Thyroid gland (tissue), 4 donors: ENCODE measurements at places on chromosomes 11 and 22.

DNA sequence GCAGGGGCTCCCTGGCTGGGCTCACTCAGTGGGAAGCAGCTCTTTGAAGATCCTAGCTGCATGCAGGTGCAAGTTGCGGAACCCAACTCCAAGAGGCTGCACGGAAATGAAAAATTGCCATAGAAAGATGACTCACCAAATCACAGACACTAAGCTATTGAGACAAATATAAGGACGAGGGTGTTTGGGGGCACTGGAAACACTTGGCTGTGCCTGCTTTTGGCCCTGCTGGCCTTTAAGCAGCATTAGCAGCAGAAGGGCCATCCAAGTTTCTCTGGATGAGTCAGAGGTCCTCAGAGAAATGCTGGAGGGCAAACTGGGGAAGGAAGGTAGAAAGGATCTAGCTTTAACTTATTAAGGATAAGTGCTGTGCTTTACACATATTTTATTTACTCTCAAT is 282.3 kb downstream of the KIRREL3 start:
- no peak for DNase-seq
- no peak overlapping the region for H3K4me3 ChIP-seq
- H3K4me1 ChIP-seq, result no peaks in the 10 kb centered on the region
- no peaks in the 10 kb centered on the region for H3K36me3 ChIP-seq
- no peak overlapping the region for H3K27ac ChIP-seq

DNA sequence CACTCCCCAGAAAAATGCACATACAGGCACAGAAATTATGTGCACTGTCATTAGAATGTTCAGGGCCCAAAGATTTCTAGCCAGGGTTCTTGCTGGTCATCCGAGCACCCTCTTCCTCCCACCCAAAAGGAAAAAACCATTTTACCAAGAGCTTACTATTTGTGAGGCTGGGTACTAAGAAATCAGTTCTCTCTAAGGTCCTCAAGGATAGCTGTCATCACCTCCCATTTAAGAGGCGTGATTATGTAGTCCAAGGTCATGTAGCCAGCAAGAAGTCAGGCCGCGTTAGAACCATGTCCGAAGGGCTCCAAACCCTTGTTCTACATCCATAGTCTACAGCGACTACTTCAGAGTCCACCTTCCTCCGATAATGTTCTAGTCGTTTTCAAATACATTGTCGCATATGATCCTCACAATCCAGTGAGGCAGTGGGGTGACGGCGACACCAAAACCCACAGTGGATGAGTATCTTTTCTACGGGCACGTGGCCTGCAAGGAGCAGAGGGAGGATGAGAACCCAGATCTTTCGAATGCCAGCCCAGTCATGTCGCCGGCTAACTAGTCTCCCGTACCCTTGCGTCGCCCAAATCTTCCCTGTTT is 634 bp downstream of the TIMM8B start:
- no peak overlapping the region for H3K27ac ChIP-seq
- no peaks in the 10 kb centered on the region for H3K27me3 ChIP-seq
- peaks cover 49% of the 10 kb centered on the region for H3K36me3 ChIP-seq

DNA sequence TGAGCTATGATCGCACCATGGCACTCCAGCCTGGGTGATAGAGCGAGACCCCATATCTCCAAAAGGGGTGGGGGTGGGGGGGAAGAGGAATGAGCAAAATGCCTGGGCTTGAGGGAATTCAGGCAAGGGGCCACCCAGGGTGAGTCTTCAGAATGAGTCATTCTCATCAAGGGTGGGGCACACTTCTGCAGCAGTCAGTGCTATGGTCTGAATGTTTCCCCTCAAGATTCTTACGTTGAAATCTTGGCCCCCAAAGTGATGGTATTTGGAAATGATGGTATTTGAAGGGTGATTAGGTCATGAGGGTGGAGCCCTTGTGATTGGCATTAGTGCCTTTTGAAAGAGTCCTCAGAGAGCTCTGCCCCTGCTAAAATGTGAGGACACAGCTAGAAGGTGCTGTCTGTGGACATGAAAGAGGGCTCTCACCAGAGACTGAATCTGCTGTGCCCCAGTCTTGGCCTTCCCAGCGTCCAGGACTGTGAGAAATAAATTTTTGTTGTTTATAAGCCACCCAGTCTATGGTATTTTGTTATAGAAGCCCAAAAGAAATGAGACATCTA is 86.4 kb upstream of the THY1 start:
- no peak for DNase-seq
- H3K4me1 ChIP-seq, result no peaks in the 10 kb centered on the region
- H3K27me3 ChIP-seq, result no peaks in the 10 kb centered on the region
- H3K36me3 ChIP-seq, result no peaks in the 10 kb centered on the region
- no peak overlapping the region for H3K4me3 ChIP-seq

DNA sequence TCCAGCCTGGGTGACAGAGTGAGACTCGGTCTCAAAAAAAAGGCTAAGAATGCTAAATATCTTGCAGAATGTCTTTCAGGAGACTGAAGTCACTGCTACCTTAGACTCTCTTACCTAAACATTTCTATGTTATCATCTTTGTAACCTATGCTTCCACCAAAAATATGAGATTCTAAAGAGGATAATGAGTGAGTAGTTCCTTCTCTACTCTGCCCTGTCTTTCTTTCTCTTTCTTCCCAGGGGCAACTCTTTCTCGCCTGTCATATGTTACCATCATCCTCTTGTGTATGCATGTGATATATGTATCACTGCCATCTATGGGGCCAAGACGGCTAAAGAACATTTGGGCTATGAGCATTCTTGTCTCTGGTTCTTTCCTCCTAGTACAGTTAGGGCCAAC is 9.0 kb upstream of the RASSF10 start:
- H3K27ac ChIP-seq, result no peak overlapping the region
- H3K4me3 ChIP-seq, result no peak overlapping the region
- no peaks in the 10 kb centered on the region for H3K36me3 ChIP-seq
- peaks cover 11% of the 10 kb centered on the region for H3K4me1 ChIP-seq
- no peaks in the 10 kb centered on the region for H3K27me3 ChIP-seq
- DNase-seq, result no peak

DNA sequence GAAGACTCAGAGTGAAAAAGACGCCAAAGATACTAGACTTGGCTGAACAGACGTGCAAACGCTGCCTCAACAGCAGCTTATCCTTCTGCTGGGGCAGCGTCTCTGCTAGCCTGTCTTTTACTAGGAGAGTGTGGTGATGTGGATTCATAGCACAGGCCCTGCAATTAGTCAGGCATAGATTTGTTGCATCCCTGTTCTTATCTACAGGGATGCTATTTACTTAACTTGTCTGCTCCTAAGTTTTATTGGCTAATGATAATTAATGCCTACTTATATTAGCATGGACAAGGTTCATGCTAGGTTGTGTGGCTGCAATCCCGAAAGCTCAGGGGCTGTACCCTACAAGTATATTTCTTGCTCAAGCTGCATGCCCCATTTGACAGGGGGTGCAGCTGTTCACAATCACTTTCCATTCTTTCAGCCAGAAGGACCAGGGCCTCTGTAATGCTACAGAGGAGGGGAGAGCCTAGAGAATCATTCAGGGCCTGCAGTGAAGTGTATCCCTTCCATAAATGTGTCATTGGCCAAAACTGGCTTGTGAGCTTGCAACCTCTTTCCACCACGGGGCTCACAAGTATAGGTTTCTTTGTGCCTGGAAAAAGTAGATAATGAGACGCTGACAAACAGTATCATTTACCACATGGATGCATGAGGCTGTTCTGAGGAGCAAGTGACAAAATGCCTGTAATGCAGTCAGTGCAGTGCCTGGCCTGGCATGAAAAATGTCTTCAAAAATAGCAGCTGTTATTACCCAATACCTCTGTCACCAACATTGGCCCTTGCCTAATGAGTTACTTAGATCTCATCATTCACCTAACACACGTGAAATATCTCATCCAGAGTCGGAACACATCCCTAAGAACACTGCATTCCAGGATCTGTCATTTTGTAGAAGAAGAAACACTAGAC is 685.8 kb upstream of the API5 start:
- H3K36me3 ChIP-seq, result no peaks in the 10 kb centered on the region
- no peak overlapping the region for H3K27ac ChIP-seq
- no peak for DNase-seq
- H3K4me1 ChIP-seq, result no peaks in the 10 kb centered on the region
- H3K4me3 ChIP-seq, result no peak overlapping the region

GRCh38 chr22:44894782-44895181 is 115.0 kb downstream of the PHF21B start:
- DNase-seq, result no peak
- no peaks in the 10 kb centered on the region for H3K36me3 ChIP-seq
- H3K27ac ChIP-seq, result no peak overlapping the region
- H3K27me3 ChIP-seq, result no peaks in the 10 kb centered on the region
- no peaks in the 10 kb centered on the region for H3K4me1 ChIP-seq

DNA sequence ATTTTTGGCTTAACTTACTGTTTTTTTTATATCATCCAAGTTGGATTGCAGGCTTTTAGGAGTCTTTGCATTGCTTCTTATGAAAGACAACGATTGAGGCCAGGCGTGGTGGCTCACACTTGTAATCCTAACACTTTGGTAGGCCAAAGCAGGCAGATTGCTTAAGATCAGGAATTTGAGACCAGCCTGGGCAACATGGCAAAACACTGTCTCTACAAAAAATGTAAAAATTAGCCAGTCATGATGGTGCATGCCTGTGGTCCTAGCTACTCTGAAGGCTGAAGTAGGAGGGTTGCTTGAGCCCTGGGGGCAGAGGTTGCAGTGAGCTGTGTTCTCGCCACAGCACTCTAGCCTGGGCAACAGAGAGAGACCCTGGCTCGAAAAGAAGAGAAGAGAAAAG is 56.6 kb downstream of the BID start:
- no peaks in the 10 kb centered on the region for H3K4me1 ChIP-seq
- H3K36me3 ChIP-seq, result no peaks in the 10 kb centered on the region
- no peak for DNase-seq
- H3K27me3 ChIP-seq, result no peaks in the 10 kb centered on the region
- no peak overlapping the region for H3K4me3 ChIP-seq

- H3K27ac ChIP-seq, result no peak overlapping the region
- H3K4me1 ChIP-seq, result no peaks in the 10 kb centered on the region
- H3K4me3 ChIP-seq, result no peak overlapping the region
- no peaks in the 10 kb centered on the region for H3K36me3 ChIP-seq
- no peak for DNase-seq
Observed at GRCh38 chr22:27388090-27388600, 413.4 kb downstream of the MN1 start.

DNA sequence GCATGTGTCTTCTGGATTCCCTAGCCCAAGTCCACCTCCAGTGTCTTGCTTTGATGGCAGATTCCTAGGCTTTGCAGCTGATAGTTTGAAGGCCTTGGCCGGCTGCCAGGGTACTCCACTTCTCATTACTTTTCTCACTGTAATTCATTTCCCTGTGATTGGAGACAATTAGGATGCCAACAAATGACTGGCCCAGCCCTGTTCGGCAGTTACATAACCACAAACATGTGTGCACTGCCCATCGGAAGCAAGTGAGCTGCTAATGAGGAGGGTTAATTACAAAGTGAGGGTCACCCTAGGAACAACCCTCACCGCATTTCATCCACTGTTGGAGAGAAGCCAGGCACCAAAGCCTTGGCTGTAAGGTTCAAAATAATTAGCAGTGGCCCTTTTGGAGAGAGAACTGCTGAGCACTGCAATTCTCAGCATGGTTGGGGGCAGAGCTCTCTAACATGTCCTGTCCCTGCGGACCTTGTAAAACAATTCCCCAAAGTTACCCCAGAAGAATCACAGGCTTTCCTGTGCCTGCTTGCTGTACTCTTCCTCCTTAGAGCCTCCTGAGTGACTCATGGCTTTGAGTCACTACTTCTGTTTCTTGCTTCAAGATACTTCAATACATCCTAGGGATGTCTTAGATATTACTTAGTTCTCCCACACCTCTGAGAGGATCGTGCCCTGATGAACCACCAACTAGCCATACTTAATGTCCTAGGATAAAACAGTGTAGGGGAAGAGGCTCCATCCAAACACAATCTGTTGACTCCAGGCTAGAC is 109.7 kb upstream of the GALNT18 start:
- no peak overlapping the region for H3K4me3 ChIP-seq
- H3K27ac ChIP-seq, result no peak overlapping the region
- H3K36me3 ChIP-seq, result no peaks in the 10 kb centered on the region
- peak; percentile 50 for DNase-seq
- H3K27me3 ChIP-seq, result no peaks in the 10 kb centered on the region

DNA sequence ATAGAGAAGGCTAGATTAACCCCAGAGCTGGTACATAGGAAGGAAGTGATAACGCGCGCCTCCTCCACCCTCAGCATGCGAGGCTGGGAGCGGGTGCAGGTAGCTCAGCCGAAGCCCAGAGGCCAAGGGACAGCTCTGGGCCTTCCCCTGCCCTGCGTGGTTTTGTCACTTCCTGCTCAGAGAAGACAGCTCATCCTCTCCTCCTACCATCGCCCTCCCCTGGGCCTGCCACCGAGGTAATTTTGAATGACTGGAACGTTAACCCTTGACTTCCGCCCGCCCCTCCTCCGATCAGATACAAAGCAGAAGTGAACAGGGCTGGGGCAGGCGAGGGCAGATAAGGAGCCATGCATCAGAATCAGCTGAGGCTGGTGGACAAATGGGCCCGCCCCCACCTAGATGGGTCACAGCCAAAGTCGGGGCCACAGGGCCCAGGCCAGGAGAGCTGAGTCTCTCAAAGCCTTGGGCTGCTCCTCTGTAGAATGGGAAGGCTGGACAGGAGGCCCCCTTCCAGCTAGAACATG is 1.6 kb downstream of the RAC2 start:
- H3K4me1 ChIP-seq, result no peaks in the 10 kb centered on the region
- DNase-seq, result peak; percentile 14
- no peaks in the 10 kb centered on the region for H3K36me3 ChIP-seq
- H3K4me3 ChIP-seq, result no peak overlapping the region
- H3K27me3 ChIP-seq, result no peaks in the 10 kb centered on the region

DNA sequence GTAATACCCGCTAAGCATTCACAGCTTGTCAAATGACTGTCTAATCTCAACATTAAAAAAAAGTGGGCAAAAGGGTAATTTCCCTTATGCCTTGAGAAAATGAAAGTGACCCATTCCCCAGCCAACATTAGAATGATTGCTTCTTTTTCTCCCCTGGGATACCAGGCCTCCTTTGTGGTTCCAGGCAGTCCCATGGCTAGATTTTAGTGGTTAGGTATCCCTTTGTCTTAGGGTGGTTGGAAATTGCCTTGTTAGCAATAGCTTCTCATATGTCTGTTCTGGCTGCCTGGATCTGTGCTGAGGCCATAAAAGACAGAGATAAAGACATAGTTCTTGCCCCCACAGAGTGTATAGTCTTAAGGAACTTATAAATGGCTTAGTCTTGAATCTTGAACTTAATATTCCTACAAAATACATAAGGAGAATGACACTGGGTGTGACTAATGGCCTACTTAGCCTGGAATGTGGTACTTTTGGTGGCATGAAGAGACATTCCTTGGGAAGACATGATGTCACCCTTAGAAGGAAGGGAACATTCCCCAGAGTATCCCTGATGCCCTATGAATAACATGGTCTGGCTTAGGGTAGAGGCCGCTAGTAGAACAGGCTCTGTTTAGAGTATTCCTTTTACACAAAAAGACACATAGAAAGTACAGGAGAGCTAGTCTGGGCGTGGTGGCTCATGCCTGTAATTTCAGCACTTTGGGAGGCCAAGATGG is 90.3 kb downstream of the ZBTB16 start:
- no peak for DNase-seq
- H3K36me3 ChIP-seq, result no peaks in the 10 kb centered on the region
- H3K4me3 ChIP-seq, result no peak overlapping the region
- H3K27me3 ChIP-seq, result no peaks in the 10 kb centered on the region
- peaks cover 64% of the 10 kb centered on the region for H3K4me1 ChIP-seq

GRCh38 chr11:58577555-58578135 is 1.2 kb upstream of the ZFP91 start:
- H3K36me3 ChIP-seq, result no peaks in the 10 kb centered on the region
- H3K4me3 ChIP-seq, result peak overlapping the region; percentile 46
- peak overlapping the region; percentile 100 for H3K27ac ChIP-seq
- DNase-seq, result peak; percentile 46
- peaks cover 24% of the 10 kb centered on the region for H3K4me1 ChIP-seq
- no peaks in the 10 kb centered on the region for H3K27me3 ChIP-seq

GRCh38 chr11:96384156-96384555 is 5.6 kb downstream of the CCDC82 start:
- H3K4me3 ChIP-seq, result no peak overlapping the region
- H3K36me3 ChIP-seq, result peaks cover 5% of the 10 kb centered on the region
- DNase-seq, result no peak
